ENCODE measurements at places on chromosomes 4 and X. TPM values are rescaled to one million over a fixed set of nuclear protein-coding genes. Genes with fewer than 3 reads are reported as not detected.

NAT8L gene
- 1.2 TPM for total RNA-seq

DNA sequence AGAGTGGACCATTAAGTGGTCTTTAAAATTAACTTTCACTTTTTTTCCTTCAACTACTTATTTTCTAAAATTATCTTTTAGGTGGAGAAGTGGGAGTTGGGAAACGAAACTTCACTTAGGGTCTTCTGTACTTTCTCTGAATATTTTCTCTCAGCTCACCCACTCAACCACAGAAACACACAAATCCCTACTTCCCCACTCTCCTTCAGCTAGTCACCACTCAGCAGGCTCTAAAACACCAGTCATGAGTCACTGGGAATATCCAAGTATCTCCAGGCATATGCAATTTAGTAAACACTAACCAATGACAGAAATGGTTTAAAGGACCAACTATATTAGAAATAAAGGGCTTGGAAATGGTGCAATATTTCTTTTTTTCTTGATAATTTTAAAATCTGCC lies 153.0 kb upstream of the RPS6KA6 start:
- no peak overlapping the region for H3K4me3 ChIP-seq
- no peaks in the 10 kb centered on the region for H3K4me1 ChIP-seq
- H3K27ac ChIP-seq, result no peak overlapping the region
- no peaks in the 10 kb centered on the region for H3K27me3 ChIP-seq

DNA sequence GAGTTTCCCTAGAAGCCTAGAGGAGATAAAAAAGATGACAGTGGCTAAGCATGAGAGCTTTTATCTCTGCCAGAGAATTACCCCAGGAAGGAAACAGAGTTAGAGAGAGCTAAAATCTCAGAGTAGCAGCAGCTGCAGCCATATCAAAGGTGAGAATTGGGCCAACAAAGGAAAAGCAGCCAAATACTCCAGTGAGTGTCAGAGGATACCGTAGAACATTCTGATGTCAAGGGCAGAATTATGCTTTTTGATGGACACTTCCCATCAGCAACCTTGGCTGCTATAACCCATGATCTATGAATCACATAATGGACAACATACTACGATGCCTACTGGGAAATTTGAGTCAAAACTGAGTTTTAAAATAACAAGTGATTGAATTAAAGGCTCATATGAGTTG lies 405.8 kb upstream of the CPEB2 start:
- no peaks in the 10 kb centered on the region for H3K4me1 ChIP-seq
- H3K27ac ChIP-seq, result no peak overlapping the region
- no peak overlapping the region for H3K4me3 ChIP-seq
- H3K36me3 ChIP-seq, result no peaks in the 10 kb centered on the region
- DNase-seq, result no peak
- no peaks in the 10 kb centered on the region for H3K27me3 ChIP-seq

GRCh38 chr4:139768366-139768765 lies 102.7 kb downstream of the MGST2 start:
- H3K36me3 ChIP-seq, result no peaks in the 10 kb centered on the region
- H3K4me1 ChIP-seq, result peaks cover 3% of the 10 kb centered on the region
- no peak overlapping the region for H3K4me3 ChIP-seq
- H3K27me3 ChIP-seq, result no peaks in the 10 kb centered on the region
- no peak for DNase-seq

TEX13C gene
- not detected for total RNA-seq

DNA sequence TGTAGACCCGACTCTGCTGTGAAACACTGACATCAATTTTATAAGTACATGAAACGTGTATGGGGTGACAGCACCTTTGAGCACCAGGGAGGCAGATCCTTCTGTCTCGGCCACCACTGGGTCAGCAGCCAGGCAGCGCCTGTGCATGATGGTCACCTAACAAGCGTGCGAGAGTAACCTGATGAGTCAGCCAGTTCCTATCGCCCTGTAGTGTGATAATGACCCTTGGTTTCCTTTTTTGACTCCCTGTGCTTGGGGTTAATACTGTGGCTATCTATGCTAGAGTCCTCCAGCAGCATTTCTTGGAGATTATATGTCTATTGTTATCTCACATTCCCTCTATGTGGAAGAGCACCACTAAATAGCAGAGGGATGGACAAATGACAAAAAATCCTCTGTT lies 101.6 kb downstream of the NPNT start:
- no peaks in the 10 kb centered on the region for H3K36me3 ChIP-seq
- H3K4me1 ChIP-seq, result no peaks in the 10 kb centered on the region
- DNase-seq, result no peak
- no peaks in the 10 kb centered on the region for H3K27me3 ChIP-seq
- no peak overlapping the region for H3K27ac ChIP-seq

DNA sequence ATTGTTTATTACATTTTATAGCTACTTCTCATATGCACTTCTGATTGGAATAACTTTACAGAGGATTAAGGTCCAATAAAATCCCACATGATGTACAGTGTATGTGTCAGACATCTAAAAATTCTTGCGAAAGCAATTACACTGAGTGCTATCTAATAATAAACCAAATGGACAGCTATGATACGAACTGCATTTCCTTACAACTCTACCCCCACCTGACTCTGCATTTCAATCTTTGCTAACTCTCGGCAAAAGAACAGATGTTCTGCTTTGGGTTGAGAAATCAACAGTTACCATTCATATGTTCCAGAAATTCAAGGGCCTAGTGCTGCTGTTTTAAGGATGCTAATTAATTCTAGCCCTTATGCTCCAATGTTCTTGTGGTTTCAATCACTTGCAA lies 287.9 kb upstream of the NOCT start:
- no peak overlapping the region for H3K27ac ChIP-seq
- no peaks in the 10 kb centered on the region for H3K4me1 ChIP-seq
- H3K27me3 ChIP-seq, result no peaks in the 10 kb centered on the region
- no peak for DNase-seq

- no peaks in the 10 kb centered on the region for H3K27me3 ChIP-seq
- no peak overlapping the region for H3K4me3 ChIP-seq
Measured at GRCh38 chr4:106694232-106694631, 325.7 kb upstream of the GIMD1 start.

DNA sequence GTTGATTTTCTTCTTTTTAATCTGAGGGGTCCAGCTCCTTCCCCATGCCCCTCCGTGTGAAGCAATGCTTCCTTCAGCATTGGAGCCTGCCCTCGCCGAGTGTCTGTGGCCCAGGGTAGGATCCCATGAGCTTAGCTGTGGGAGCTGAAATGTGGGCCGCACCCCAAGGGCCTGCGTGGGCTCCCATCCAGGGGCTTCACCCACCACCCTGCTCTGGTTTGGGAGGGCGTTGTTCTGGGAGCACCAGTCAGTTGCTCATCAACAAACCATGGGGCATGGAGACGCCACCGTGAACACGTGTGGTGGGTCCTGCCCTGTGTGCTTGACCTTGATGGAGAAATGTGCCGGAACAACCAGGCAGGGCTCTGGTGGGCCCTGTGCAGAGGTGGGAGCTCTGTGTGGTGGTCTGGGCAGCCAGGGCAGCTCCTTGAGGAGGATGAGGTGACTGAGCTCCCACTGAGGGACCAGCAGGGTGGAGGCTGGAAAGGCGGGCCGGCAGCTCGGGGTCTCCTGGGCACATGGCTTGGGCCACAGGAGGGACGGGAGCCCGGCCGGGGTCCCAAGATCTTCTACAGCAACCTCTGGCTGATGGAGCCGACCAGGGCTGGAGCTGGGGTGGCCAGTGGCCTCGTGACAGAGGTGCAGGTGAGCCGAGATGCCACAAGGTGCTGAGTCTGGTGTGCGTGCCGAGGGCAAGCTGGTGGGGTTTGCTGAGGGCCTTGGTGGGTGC lies 39.6 kb upstream of the NKX1-1 start:
- no peaks in the 10 kb centered on the region for H3K36me3 ChIP-seq
- H3K27ac ChIP-seq, result no peak overlapping the region
- no peaks in the 10 kb centered on the region for H3K4me1 ChIP-seq
- H3K27me3 ChIP-seq, result no peaks in the 10 kb centered on the region
- no peak overlapping the region for H3K4me3 ChIP-seq
- DNase-seq, result no peak

- no peaks in the 10 kb centered on the region for H3K27me3 ChIP-seq
- no peaks in the 10 kb centered on the region for H3K4me1 ChIP-seq
- no peaks in the 10 kb centered on the region for H3K36me3 ChIP-seq
Measured at GRCh38 chr4:31045724-31046318, 325.7 kb downstream of the PCDH7 start.

- no peaks in the 10 kb centered on the region for H3K36me3 ChIP-seq
- H3K27ac ChIP-seq, result no peak within 1 kb of the TSS
- H3K27me3 ChIP-seq, result no peaks in the 10 kb centered on the region
- no peaks in the 10 kb centered on the region for H3K4me1 ChIP-seq
- H3K4me3 ChIP-seq, result peak within 1 kb of the TSS; percentile 64
Measured at GRCh38 chrX:75522565-75523431, at the start of gene ZDHHC15. TSS of gene ZDHHC15 (minus strand) at chrX:75523037. CDS start at chrX:75523024, 13 bp downstream.

SPANXC gene
- total RNA-seq, result not detected

- H3K4me1 ChIP-seq, result no peaks in the 10 kb centered on the region
- peaks cover 2% of the 10 kb centered on the region for H3K27me3 ChIP-seq
- H3K4me3 ChIP-seq, result no peak overlapping the region
- H3K27ac ChIP-seq, result no peak overlapping the region
Measured at GRCh38 chr4:92359491-92359890, 55.7 kb downstream of the GRID2 start.

PDLIM5 gene
- total RNA-seq, result 181 TPM

CXCL10 gene
- total RNA-seq, result 12.9 TPM

GRCh38 chr4:156794863-156795262 lies 176.7 kb downstream of the PDGFC start:
- H3K36me3 ChIP-seq, result no peaks in the 10 kb centered on the region
- H3K27me3 ChIP-seq, result no peaks in the 10 kb centered on the region
- no peak overlapping the region for H3K27ac ChIP-seq

GRCh38 chrX:45745479-45745878 lies 544.8 kb upstream of the DIPK2B start:
- H3K27me3 ChIP-seq, result no peaks in the 10 kb centered on the region
- DNase-seq, result peak; percentile 34
- no peak overlapping the region for H3K27ac ChIP-seq
- peaks cover 31% of the 10 kb centered on the region for H3K36me3 ChIP-seq
- no peak overlapping the region for H3K4me3 ChIP-seq

CENPVL2 gene
- total RNA-seq, result 0.25 TPM

- H3K4me3 ChIP-seq, result no peak overlapping the region
- H3K27me3 ChIP-seq, result no peaks in the 10 kb centered on the region
- H3K27ac ChIP-seq, result no peak overlapping the region
- DNase-seq, result peak; percentile 82
- H3K36me3 ChIP-seq, result no peaks in the 10 kb centered on the region
Measured at GRCh38 chr4:119016636-119017035, 119.0 kb upstream of the MYOZ2 start.

- H3K36me3 ChIP-seq, result no peaks in the 10 kb centered on the region
- no peak overlapping the region for H3K27ac ChIP-seq
- H3K4me1 ChIP-seq, result peaks cover 12% of the 10 kb centered on the region
- no peak overlapping the region for H3K4me3 ChIP-seq
- H3K27me3 ChIP-seq, result no peaks in the 10 kb centered on the region
Measured at GRCh38 chr4:110364911-110365520, 110.9 kb upstream of the ENPEP start.

DNA sequence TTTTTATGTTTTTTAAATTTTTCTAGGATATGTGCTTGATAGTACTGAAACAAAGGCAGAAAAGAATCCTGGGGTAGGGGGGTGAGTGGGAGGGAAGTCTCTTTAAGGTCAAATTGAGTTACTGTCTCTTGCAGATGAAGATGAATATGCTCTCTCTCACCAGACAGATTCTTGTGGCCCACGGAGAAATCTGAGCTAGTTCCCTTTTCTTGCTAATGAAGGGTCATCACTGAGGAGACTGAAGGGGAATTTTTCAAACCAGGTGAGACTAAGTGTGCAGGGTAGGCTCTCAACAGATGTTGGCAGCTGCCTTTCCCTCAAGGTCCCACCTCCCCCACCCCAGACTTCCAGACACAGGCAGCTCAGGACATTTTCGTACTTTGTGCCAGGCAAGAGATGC lies 21.5 kb downstream of the FAM9C start:
- no peaks in the 10 kb centered on the region for H3K36me3 ChIP-seq
- no peak for DNase-seq
- no peaks in the 10 kb centered on the region for H3K4me1 ChIP-seq
- H3K27ac ChIP-seq, result no peak overlapping the region
- no peak overlapping the region for H3K4me3 ChIP-seq

PABPC5 gene
- 2.4 TPM for total RNA-seq

DNA sequence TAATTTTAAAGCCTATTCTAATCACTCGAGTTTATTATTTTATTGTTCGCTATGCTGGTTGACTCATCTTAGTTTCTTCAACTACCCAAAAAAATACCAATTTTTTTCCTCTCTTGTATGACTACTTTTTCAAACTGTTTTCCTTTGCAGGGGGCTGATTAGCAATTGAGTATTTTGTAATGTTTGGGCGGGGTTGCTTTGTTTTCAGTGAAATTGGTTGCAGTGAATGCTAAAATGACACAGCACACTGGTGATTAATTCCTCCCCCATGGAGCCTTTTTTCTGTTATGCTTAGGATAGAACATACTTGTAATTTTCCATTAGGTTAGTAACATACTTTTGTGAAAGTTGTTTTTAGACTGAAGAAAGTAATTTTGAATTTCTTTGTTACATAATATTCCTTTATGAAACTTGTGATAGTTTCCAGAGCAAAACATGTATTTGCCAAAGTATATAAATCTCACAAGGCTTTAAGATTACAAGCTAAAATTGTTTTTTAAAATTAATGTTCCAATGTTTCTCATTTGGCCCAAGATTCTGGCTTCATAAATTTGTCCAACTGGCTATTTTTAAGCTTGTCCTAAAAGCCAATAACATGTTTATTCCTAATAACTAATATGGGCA lies 120.4 kb downstream of the CHIC1 start:
- H3K36me3 ChIP-seq, result no peaks in the 10 kb centered on the region
- H3K27ac ChIP-seq, result no peak overlapping the region
- peak; percentile 6 for DNase-seq
- H3K27me3 ChIP-seq, result no peaks in the 10 kb centered on the region
- H3K4me3 ChIP-seq, result no peak overlapping the region

MEPE gene
- total RNA-seq, result not detected

CHIC1 gene
- total RNA-seq, result 11.9 TPM

NCAPG gene
- total RNA-seq, result 2.6 TPM

DNA sequence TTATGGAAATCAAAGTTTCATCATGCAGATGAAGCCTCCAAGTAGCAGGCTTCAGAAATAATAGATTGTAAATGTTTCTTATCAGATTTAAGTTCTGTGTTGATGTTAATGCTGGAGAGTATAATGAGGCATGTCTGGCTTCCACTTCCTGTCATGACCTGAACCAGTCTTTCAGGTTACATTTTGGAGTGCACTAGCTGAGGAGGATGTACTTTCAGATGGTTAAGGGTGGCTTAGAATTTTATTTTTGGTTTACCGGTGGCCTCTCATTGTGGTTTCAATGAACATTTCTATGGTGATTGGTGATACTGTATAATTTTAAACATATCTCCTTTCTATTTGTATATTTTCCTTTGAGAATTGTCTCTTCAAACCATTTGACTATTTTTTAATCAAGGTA lies 890.4 kb downstream of the SH3BGRL start:
- H3K27ac ChIP-seq, result no peak overlapping the region
- DNase-seq, result no peak
- H3K36me3 ChIP-seq, result no peaks in the 10 kb centered on the region
- H3K4me1 ChIP-seq, result no peaks in the 10 kb centered on the region
- no peaks in the 10 kb centered on the region for H3K27me3 ChIP-seq

ZCCHC12 gene
- total RNA-seq, result 0.16 TPM

Data from astrocyte (in vitro differentiated cells and primary cell).